ENCODE measurements at places on chromosomes 2 and 18.

- no peak for DNase-seq
These were observed 31.1 kb downstream of the SPAG16 start for GRCh38 chr2:213315168-213315876.

- no peak for DNase-seq
These were observed 71.3 kb downstream of the C1D start for GRCh38 chr2:67991456-67991855.

DNA sequence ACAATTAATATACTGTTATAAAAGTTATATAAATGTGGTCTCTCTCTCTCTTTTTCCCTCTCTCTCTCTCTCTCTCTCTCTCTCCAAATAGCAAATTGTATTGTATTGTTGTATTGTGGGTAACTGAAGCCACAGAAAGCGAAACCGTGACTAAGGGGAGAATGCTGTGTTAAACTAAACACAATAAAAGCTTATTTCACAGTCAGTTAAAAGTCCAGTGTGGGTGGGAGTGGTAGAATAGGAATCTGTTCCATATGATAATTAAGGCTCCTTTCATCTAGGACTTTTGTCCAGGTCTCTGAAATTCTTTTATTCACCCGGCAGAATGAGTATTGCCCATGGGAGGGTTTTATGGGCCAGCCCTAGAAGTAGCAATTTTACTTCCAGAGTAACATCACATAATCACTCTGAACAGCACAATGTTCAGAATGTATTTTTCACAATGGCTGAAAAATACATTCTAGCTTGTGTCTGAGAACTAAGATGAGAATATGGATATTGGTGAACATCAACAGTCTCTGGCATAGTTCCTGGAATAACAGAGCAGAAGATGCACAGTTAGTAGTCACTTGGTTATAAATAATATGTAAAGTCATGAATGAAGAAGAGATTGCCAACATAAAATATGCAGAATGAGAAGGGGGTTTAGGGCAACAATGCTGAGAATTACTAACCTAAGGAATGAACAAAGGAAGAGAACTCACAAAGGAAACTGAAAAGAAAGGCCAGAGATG is 399.1 kb downstream of the PLCL1 start:
- no peak for DNase-seq

GRCh38 chr18:40413160-40413559 is 1541.9 kb upstream of the PIK3C3 start:
- no peak for DNase-seq

- DNase-seq: no peak
These were observed 113.0 kb downstream of the STPG4 start for GRCh38 chr2:47041891-47042684.

DNA sequence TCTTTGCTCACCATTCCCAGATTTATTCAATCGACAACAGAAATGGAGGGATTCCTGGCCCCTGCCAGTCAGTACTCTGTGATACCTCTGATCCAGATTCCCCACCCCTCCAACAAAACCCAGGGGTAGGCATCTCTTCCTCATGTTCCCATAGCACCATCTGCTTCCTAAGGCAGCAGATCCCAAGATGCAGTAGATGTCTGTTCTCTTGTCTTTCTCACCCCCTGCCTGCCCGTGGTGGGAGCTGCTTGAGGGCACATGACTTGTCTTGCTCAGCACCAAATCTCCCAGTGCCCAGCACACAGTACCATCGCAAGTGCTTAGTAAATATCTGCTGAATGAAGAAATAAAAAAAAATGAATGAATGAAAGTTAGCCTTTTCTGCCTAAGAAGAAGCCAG is 98.2 kb downstream of the ZBTB7C start:
- no peak for DNase-seq

DNA sequence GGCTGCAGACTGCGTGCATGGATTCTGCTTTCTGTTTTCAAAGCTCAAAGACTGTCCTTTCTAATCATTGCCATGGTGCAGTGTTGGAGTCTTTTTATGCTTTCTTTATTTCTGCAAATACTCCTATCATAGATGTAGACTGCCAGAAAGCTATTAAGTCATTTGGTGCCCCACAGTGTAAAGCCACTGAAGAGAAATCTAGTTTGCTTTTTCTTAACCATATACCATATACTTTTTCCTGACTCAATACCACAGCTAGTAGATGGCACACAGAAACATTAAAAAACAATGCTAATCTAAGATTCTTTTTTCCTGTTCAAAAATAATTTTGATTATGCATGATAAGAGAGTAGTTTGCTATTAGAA is 109.9 kb upstream of the RAB27B start:
- DNase-seq: no peak

GRCh38 chr2:19982268-19982667 is 7.6 kb downstream of the WDR35 start:
- no peak for DNase-seq

GRCh38 chr2:26238311-26238958 is 6.0 kb downstream of the HADHA start:
- DNase-seq: no peak

GRCh38 chr2:78035804-78036203 is 513.6 kb upstream of the LRRTM4 start:
- DNase-seq: no peak

DNA sequence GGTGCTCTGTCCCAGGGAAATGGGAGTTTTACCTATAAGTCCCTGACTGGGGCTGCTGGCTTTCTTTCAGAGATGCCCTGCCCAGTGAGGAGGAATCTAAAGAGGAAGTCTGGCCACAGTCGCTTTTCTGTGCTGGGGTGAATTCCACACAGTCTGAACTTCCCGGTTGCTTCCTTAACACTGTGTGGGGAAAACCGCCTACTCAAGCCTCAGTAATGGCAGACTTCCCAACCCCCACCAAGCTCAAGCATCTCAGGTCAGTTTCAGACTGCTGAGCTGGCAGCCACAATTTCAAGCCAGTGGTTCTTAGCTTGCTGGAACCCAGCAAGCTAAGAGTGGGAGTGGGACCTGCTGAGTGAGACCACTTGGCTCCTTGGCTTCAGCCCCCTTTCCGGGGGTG is 54.9 kb downstream of the NUP35 start:
- DNase-seq: no peak

DNA sequence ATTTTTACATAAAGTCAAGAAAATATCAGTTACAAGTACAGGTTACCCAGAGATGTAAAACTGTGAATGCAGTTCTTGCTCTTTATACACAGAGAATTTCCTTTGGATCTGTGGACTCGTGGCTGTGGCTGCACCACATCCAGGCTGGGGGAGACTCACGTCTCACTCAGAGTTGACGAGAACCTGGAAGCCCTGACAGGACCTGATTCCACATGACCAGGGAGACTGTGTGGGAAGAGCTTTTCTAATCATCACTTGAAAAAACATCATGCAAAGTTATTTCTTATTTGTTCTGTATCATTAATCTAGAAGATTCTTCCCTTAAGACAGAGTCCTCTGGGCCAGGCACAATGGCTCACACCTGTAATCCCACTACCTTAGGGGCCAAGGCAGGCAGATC is 1159.0 kb downstream of the RPIA start:
- DNase-seq: no peak

- no peak for DNase-seq
These were observed 73.8 kb downstream of the RIF1 start for GRCh38 chr2:151483546-151483945.

DNA sequence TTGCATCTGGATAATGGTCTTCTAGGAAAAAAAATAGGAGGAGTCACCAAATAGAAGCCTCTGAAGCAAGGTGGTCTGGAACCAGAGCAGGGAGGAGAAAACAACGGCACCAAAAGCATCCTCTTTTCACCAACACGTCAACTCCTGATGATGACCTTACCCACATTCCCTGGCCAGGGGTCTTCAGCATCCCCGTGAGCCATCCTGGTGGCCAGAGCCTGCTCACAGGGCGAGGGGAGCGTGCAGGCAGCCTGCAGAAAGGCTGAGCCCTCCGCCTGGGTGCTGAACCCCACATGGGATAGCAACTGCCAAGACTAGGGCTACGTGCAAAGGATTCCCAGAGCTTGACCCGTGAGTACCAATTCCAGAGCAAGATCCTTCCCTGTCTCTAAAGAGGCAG is 191.0 kb downstream of the NDUFA10 start:
- DNase-seq: no peak

DNA sequence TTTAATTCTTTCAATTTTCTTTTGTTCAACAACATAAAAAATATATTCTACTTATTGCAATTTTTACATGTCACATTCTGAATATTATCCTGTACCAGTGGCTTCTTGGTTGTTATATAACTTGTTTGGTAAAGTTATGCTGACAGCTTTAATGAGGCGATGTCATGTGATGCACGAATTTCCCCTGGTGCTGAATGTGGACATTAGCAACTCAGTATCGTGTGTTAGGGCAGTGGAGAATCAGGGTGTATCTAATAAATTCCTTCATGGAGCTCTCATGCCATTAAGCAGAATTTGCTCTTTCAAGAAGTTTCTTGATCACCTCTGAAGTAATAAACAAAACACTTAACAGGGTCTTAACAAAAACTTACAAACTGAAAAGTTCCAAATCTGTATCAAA is 99.6 kb upstream of the DNMT3A start:
- no peak for DNase-seq

GRCh38 chr2:224976629-224977525 is 65.4 kb downstream of the DOCK10 start:
- DNase-seq: no peak

DNA sequence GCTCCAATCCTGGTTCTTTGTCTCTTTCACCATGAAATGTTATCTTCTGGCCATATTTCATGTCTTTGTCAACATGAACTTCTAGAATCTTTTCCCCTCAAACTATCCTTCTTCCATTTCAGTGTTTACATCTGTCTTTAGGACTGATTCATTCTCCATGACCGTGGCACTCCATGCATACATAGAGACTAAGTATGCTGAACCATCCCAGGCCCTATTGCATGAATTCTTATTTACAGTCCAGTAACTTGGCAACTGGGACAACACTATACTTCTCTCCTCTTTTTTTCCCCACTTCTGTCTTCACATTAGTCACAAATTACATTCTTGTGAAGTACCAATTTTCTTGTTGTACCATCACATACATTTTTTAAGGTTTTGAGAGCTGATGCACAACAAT is 109.8 kb upstream of the GALNT13 start:
- DNase-seq: no peak

DNA sequence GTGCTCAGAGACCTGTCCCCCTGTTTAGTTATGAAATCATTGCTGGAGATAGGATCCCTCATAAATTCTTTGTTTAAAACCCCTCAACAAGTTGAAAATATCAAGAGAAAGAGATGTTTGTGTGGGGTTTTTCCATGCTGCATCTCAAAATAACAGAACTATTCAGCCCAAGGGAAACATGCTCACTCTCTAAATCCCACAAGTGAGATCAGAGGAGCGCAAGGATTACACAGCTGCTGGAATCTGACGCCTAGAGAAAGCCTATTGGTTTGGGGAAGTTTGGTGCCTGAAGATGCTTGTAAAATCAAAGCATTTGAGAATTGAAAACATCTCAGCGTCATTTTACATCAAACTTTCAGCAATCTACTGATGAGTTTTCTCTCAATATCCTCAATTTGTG is 7.9 kb downstream of the FSHR start:
- DNase-seq: no peak

DNA sequence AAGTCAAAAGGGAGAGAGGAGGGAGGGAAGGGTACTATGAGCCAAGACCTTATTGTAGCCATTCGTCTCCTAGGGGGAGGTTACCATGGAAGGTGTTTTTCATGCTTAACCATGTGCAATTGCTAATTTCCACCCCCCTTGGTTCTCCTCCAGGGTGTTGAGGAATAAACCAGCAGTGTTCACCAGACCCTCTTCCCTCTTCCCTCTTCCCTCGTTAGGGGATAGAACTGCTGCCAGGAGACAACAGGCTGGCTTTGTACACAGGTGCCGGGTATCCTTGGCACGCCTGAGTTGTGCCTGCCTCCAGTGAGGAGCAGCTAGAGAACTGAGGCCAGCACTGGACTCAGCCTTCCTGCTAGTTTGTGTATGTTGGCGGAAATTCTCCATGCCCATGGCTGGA is 41.1 kb upstream of the ARL5A start:
- DNase-seq: no peak

DNA sequence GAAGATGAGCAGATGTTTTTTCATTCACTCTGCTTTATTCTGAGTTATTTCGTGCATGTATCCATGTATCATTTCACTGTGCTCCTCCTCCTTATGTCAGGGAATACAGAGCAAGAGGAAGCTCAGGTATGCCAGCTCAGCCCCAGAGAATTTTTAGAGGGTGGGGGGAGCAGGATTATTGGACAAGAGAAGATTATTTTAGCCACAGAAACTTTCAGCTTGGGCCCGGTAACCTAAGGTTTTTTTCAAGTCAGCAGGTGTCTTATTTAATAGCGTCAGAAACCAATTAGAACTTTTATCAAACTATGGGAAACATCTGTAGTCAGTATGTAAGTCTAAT is 232.9 kb upstream of the SIX3 start:
- no peak for DNase-seq

DNA sequence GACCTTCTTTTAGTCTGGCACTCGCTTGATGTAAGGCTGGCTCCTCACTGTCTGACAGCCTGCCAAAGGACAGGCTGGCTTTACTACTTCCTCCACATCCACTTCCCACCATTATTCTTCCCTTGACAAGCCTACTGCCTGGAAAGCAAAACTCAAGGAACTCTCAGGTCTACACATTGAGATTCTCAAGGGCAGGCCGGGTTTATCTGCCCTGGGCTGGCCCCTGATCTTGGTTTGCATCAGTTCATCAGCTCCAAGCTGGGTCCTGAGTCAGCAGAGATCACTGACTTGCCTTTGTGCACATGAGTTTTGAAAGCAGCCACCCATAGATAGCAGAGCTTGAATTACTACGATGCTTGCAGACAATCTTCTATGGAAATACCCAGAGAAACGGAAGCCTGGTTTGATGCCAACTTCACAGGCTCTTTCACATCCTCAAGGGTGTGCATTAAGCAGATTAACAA is 53.9 kb downstream of the KCTD18 start:
- no peak for DNase-seq

GRCh38 chr2:102417946-102418345 is 5.0 kb upstream of the IL18RAP start:
- no peak for DNase-seq

DNA sequence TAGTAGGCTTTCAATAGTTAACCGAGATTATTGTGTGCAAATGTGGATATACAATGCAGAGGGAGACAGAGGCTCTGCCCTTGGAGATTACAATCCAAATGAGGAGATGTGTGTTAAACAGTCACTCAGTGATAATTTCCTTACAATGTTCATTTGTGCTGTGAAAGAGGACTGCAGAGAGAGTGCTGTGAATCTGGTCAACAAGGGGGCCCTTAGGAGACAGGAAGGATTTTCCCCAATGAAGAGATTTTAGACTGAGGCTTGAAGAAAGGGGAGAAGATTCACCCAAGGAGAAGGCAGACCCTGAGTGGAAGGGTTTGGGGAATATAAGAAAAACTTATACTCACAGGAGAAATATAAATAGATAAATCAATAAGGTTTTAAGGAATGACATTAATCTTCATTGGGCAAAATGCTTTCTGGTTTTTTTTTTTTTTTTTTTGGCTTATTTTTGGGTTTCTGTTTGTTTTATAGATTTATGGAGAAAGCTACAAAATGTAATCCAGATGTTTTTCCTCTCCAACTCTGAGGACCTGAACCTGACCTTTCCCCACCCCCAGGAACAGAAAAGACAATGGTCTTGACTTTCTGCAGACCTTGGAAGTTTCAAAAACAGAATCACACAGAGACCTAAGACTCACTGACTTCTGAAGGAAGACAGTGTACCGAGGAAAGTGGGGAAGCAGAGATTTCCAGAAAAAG is 151.3 kb upstream of the SERPINE2 start:
- DNase-seq: no peak

Data from T1000 (cell line).